HAP-1 (cell line): ENCODE measurements at places on chromosomes 3 and 15.

DNA sequence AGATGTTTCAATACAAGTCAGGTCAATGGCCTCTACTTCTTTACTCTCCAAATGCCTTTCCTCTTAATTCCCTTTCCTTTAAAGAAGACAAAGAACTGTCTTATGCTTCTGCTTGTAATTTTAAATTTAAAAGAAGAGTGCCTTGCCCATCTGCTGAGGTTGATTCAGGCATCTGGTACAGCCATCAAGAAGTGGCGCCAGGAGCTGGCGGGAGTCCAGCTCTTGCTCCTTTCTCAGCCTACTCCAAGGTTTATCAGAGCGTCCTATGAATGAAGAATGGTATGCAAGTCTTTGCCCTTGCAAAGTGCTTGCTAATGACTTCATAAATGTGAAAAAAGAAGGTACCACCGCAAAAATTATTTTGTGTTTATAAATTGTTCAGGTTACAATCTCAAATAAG, 294.6 kb upstream of the TGFBR2 start:
- DNase-seq: no peak

GRCh38 chr3:159951540-159951939, 37.1 kb upstream of the IL12A start:
- DNase-seq: no peak

DNA sequence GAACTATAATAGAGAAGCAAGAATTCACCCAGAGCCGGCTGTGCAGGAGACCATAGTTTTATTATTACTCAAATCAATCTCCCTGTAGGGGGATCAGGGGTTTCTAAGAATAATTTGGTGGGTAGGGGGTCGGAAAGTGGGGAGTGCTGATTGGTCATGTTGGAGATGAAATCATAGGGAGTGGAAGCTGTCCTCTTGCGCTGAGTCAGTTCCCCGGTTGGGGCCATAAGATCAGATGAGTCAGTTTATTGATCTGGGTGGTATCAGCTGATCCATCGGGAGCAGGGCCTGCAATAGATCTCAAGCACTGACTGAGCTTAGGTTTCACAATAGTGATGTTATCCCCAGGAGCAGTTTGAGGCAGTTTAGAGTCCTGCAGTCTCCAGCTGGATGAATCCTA, 97.0 kb upstream of the SNRPN start:
- no peak for DNase-seq

- DNase-seq: no peak
Measured at GRCh38 chr3:71492974-71493771, 90.4 kb downstream of the FOXP1 start.

GRCh38 chr3:186901135-186901734, 29.1 kb upstream of the ST6GAL1 start:
- no peak for DNase-seq

GRCh38 chr15:28914046-28914445, 28.3 kb downstream of the APBA2 start:
- DNase-seq: no peak

- DNase-seq: no peak
Measured at GRCh38 chr3:54053211-54053610, 69.1 kb upstream of the CACNA2D3 start.

- DNase-seq: no peak
Measured at GRCh38 chr15:27094235-27094634, 123.3 kb downstream of the GABRG3 start.

DNA sequence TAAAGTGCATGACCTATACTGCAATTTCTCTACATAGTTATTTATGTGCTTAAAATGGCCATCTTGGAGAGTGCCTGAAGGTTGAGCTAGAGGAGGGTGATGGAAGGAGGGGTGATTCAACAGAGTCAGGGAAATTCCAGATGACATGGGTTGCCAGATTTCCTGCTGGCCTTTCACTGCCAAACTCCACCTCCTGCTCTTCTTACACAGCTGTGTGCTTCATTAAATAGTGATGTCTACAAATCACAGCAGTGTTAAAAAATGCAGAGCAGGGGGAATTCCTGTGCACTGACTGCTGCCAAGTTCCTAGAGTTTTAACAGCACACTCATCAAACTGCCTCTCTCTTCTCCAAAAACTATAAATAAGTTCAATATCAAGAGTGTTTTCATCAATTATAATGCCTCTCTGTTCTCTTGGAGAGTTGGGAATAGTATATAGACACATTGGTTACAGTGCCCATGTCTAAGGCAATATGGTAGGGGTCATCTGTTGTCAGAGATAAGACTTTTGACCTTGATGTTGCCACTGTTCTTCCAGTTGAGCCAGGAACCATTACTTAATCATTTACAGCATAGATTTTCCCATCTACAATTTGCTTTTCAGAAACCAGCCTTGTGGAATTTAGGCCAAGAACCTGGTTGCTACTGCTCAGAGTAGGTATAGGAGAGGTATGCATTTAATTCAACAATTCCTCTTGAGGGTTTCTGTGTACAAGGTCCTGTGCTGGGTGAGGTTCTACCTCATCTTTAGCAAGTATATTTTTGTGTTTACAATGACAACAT, 79.6 kb downstream of the TP63 start:
- no peak for DNase-seq

DNA sequence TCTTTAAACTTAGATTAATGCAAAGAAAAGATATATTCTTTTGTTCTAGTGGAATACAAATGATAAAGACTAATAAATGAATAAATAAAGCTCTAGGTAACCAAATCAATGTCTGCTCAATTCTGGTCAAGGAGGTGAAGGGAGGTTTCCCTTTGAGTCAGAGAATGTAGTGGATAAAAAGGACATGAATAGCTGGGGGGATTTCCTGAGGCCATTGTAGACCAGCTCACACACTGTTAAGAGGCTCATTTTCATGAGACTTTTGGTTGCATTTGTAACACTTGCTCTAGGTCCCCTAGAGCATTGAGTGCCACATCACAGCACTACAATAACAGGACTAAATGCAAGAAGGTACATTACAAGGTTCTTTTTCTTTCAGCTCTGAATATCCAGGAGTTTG, 170.7 kb downstream of the TIGIT start:
- peak; percentile 27 for DNase-seq

DNA sequence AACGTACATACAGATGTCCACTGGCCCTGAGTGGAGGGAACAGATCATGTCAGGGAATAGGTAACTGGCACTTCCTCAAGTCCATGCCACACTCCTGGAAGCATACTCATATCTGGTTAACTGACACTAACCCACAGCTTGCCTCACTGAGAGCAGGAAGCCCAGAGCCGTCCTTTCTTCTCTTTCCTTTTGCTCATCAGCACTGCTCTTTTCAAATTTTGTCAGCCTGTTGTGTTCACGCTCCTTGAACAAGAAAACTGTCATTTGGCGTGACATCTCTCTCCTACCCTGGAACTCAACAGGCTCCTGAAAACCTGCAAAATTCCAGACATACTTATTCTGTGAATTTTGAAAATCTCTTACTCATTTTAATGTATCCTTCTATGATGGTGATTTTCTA, 360.2 kb downstream of the MAGI1 start:
- no peak for DNase-seq

GRCh38 chr15:48556159-48556897, 89.2 kb downstream of the FBN1 start:
- DNase-seq: no peak

- no peak for DNase-seq
Measured at GRCh38 chr15:52028431-52029093, 9.5 kb downstream of the MAPK6 start.
